Chondrocyte (in vitro differentiated cells): ENCODE measurements at places on chromosomes 11 and 22.

- DNase-seq, result no peak
Observed at GRCh38 chr11:114616516-114616915, 20.9 kb upstream of the NXPE4 start.

GRCh38 chr11:120467627-120468026 is 43.9 kb upstream of the GRIK4 start:
- no peak for DNase-seq

GRCh38 chr22:30017375-30018223 is 62.7 kb upstream of the HORMAD2 start:
- DNase-seq, result no peak

GRCh38 chr11:83330303-83330702 is 44.1 kb upstream of the CCDC90B start:
- DNase-seq, result no peak

- DNase-seq, result no peak
Observed at GRCh38 chr22:24359452-24360120, 67.8 kb upstream of the ADORA2A start.

- no peak for DNase-seq
Observed at GRCh38 chr11:108788565-108789199, 123.8 kb downstream of the DDX10 start.

DNA sequence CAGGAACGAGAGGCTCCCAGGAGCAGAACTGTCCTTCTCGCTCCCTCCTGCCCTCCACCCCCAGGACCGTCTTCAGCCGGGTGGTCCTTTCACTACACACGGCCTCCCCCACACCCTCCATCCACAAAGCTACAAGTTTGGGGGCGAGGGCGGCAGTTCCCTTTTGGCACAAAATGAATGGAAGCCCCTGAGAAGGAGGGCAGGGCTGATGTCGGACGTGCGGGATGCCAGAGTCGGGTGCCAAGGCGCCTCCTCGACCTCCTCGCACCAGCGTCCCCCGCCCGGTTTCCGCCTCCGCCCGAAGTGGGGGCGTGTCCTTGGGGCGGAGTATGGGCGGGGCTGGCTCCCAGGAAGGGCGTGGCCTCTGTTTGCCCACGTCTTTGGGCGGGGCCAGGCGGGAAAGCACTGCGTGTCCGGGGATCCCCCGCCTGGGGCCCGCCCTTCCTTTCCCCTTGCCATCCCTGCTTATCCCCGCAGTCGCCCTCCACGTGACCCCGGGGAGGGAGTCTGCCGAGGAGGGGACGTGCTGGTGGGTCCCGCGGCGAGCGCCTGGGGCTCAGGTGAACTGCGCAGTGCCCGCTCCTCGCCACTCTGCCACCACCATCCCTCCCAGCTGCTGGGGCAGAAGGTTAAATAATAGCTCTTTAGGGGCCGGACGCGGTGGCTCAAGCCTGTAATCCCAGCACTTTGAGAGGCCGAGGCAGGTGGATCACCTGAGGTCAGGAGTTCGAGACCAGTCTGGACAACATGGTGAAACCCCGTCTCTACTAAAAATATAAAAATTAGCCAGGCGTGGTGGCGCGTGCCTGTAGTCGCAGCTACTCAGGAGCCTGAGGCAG is 937 bp upstream of the EFEMP2 start:
- peak; percentile 97 for DNase-seq

DNA sequence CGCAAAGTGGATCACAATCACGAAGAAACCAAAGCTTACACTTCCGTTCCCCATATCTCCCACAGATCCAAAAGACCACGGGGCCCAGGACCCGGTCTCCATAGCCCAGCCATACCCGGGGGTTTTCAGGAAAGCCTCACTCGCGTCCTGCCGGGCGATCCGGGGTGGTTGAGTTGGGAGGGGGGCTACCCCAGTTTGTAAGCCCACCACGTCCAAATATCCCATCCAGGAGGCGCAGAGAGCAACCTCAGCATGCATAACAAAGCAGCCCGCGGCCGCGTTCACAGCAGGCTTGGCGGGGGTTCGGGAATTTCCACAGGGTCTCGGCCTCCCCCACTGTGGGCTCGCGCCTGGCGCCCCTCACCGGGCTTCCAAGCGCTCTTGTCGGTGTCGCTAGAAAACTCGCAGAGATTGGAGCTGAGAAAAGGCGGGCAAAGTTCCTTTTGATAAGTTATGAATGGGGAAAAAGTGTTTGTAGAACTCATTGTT is 9.5 kb downstream of the SDF2L1 start:
- no peak for DNase-seq
